ENCODE measurements at places on chromosomes 1 and 21.

- DNase-seq, result no peak
These were observed 39.7 kb upstream of the ATP1A1 start for GRCh38 chr1:116333171-116334014.

DNA sequence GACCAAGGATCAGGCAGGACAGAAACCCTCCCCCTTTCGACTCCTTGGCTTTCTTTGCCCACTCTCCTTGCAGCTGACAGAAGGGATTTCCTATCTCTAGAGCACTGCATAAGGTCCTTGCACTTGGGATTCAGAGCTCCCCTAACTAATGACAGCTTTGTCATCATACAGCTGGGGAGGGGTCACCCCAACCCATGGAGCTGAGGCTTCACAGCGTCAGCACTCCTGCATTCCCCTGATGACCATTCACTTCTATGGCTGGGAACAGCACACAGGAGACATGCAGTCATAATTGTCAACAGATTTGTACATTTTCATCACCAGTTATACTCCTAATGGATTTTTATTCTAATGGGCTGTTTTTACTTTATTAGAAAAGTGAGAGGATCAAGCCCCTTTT lies 161.7 kb upstream of the C1orf87 start:
- DNase-seq, result no peak

DNA sequence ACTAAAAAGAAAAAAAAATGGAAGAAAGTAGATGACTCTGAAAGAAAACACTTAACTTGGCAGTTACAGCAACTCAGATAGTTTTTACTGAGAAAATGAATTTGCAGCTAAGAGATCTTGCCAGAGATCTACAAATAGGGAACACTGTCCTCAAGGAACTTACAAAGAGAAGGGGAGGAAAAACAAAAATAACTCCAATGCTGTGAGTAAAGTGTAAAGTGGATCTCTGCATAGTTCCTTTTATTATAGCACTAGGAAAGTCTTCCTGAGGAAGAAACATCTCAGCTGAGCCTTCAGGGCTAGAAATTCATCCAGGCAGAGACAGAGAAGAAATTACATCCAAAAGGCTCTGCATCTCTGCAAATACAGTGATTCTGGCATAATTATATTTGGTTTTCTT lies 3.9 kb downstream of the CD1B start:
- DNase-seq, result no peak

DNA sequence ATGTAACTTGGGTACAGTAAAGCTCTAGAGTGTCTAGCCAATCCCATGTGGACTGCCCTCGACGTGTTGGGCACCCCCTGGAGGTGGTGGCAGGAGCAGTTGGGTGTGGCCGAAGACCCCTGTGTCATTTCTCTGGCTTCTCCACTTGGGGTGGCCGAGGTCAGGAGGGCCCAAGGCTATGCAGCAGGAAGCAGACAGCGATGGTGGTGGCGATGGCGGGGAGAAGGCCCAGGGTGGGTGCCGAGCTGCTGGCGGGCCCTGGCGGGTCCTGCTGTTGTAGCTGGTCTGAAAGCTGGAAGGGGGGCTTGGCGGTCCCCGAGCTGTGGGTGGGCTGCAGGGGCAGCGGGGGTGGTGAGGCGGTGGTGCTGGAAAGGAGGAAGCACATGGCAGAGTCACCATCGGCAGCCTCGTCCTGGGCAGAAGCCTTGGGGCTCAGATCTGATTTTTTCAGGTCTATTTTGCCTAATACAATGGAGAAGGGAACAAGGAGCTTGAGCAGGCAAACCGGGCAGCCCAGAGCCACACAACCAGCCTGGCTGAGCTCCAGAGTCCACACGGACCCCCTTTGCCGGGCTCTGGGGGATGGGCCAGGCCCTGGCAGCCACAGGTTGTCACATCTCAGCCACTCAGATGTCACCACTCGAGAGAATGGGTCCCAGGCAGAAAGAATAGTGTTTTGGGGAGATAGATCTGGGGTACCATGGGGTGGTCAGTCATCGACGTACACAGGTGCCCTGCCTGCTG lies 231.3 kb downstream of the TRABD2B start:
- no peak for DNase-seq

Data from HFFc6 (cell line).